ENCODE measurements at places on chromosomes 13 and 19.

GRCh38 chr13:110593430-110594130 lies 21.8 kb upstream of the NAXD start:
- DNase-seq: no peak

- no peak for DNase-seq
These were observed 4.1 kb upstream of the RPS9 start for GRCh38 chr19:54196536-54196935.

GRCh38 chr19:13117176-13117771 lies 734 bp upstream of the TRMT1 start:
- DNase-seq: no peak

GRCh38 chr13:37905736-37906135 lies 36.2 kb upstream of the TRPC4 start:
- no peak for DNase-seq

DNA sequence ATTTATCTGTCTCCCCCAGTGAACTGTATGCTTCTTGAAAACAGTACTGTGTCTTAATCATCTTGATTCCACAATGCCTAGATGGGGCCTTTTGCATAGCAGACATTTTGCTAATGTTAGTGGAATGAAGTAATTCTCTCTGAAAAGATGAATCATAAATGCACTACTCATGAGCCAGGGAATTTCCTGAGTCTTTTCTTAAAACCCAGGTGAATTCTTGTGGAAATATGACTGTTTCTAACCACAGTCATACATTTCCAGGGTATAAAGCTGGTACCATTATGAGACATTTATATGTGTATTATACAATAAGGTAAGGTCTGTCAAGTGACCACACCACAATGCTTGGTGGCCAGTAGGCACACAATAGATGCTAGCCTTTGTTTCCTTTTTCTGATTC lies 5.5 kb upstream of the KCTD4 start:
- DNase-seq: peak; percentile 78

DNA sequence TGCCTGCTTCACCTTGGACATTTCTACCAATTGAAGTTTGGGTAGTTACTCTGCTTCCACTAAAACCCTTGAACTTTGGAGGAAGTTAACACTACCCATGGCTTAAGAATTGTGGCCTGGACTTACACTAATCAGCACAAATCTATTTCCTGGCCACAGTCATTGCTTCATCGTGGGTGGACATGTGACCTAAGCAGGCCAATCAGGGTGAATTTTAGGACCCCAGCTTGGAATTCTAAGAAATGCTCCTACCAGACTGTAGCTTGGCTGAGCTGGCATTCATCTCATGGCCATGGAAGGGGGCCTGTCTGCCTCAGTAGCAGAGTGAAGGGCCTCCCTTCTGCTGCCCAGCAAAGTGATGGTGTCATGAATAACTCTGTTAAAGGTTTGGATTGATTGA lies 58.3 kb upstream of the SLC15A1 start:
- DNase-seq: no peak

DNA sequence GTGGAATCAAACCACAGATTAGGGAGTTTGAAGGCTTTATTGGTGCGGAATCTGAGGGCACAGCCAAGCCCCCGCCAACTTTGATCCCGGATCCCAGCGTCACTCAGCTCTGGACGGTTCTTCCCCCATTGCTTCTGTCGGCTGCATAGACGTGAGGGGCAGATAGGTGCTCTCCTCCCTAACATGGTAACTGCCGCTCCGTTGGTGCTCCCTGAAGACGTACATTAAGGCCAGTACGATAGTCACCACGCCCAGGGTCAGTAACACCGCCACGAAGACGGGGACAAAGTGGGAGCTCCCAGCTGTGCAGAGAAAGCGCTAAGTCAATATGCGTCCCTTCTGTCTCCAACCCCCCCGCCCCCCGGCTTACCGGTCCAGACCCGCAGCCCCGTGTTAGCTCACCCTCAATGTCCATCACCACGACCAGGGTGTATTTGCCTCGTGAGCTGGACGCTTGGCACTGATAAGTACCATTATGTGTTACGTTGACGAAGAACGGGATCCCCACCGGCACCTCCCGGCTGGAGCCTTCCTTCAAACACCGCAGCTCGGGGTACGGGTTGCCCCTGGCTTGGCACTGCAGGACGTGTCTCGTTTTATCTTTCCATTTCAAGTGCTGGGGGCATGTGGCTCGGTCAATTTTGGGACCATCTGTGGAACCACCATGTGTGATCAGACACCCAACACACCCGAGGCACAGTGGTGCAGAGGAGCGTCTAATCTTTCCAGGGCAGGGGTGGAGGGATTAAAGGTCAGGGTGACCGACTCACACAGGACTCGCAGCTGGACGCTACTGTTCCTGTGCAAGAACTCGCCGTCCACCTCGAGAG lies 644 bp upstream of the RAVER1 start:
- DNase-seq: no peak

GRCh38 chr13:48908381-48909055 lies 67.2 kb upstream of the FNDC3A start:
- DNase-seq: no peak

- no peak for DNase-seq
These were observed 48.0 kb upstream of the ADGRE5 start for GRCh38 chr19:14333101-14333871.

GRCh38 chr13:52830946-52831345 lies 17.5 kb downstream of the PCDH8 start:
- no peak for DNase-seq

DNA sequence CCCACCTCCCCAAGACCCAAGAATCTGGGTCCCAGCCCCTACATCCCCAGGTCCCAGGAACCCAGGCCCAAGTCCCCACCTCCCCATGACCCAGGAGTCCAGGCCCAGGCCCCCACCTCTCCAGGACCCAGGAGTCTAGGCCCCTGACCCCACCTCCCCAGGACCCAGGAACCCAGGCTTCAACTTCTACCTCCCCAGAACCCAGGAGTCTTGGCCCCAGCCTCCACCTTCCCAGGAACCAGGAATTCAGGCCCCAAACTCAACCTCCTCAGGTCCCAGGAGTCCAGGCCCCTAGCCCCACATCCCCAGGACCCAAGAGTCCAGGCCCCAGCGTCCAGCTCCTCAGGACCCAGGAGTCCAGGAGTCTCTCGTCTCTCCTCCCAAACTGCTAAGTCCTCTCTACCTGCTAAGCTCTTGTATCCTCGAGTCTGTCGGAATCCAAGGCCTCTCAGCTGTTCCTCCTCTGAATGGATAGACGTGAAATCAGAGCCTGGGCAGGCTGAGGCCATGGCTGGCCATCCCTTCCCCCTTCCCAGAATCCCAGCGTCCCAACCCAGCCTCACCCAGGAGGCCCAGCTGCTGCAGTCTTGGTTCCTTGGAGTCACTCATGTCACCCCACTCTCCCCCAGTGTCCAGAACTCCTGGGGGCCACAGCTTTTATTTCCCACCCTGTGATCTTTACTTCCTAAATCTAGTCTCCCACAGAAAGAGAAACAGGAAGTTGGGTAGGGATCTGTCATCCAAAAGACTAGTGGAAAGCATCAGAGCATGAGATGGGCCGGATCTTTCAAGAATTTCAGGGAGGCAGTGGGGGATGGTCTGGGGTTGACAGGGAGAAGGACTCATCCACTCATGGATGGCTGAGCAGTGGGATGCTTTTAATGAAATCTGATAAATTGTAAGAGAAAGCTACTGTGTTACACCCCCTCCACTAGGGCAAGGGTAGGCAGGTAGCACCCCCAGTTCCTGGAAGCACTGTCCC lies at the start of gene CD209:
Gene CD209 (minus strand): TSS at position 632 of the 982 bp plus-strand sequence. CDS start 23 bp downstream, at position 609.
- DNase-seq: no peak

- no peak for DNase-seq
These were observed 8.8 kb downstream of the GIPR start for GRCh38 chr19:45676851-45677263.

DNA sequence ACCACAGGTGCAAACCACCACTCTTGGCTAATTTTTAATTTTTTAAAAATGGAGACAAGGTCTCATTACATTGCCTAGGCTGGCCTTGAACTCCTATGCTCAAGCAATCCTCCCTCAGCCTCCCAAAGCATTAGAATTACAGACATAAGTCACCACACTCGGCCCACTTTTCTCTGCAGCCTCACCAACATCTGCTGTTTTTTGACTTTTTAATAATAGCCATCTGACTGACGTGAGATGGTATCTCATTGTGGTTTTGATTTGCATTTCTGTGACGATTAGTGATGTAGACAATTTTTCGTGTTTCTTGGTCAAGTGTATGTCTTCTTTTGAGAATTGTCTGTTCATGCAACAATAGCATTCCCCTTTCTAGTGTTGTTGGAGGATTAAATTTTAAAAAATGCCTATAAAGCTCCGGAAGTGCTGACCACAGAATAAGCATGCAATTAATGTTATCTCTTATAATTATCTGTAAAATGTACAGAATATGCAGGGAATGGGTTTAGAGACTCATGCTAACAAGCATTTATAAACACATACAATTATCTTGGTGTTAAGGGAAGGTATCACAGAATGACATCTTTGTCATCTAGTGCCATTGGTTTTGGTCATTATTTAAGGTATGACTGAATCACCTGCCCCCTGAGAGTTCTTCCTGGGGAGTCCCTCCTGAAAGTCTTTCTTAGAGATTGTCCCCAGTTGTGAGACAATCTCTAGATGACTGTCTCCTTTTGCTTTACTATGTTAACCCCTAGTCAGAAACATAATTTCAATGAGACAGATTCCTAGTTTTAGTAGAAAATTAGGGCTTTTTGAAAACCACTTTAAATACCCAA lies 118.5 kb upstream of the SERTM1 start:
- no peak for DNase-seq

- DNase-seq: no peak
These were observed 988 bp downstream of the LRRC4B start for GRCh38 chr19:50567052-50567841.

- no peak for DNase-seq
These were observed 85.1 kb downstream of the KATNAL1 start for GRCh38 chr13:30222254-30222653.

DNA sequence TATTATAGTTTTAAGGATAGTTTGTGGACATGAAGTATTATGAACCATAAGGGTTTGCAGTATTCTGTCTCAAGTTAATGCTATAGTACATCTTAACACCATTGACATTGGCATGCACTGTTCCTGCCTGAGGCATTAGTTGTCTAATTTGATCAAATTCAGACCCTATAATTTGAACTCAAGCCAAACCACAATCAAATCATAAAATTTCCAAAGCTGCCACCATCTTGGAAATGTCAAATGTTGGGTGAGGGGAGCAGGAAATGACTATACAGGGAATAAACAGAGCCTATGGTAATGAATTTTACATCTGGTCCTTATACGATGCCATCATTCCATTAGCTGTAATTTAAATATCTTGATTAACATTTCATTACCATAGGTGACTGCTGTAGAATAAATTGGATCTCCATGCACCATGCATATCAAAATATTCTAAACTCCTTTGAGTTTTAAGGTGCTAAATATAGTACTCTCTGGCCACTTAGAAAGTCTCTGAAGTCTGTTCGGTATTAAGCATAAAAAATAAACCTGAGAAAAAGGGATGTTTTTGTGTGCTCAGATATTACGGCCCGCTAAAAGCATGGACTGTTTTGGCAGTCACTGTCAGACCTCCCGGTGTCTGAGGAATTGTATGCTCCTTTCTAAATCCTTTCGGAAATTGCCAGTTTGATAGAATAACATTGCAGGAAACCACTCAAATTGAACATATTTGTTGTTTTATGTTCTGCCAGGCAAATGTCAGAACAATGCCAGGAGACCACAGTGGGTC lies 257.7 kb downstream of the SPRY2 start:
- no peak for DNase-seq

DNA sequence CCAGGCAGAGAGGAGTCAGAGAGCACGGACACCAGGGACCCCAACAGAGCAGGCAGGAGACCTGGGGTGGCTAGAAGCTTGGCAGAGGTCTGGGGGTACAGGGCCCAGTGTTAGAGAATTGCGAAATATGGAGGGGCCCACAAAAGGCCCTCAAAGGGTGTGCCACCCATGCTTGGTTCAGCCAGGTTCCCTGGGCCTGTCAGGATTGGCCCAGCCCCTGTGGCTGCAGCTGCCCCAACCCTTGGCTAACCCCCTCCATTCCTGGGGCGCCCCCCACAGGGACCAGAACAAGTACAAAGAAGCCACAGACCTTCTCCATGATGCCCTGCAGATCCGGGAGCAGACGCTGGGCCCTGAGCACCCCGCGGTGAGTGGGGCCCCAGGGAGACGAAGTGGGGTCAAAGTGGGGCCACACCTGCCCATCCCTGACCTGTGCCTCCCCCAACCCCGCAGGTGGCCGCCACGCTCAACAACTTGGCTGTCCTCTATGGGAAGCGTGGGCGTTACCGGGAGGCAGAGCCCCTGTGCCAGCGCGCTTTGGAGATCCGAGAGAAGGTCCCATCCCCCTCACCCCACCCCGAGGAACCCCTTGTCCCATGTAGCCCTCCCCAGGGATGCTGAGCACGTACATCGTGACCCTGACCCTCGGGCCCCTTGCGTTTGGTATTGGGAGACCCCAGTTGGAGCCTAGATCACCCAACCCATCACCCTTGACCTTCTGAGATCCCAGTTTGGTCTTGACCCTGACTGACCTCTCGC lies 8.0 kb downstream of the KLC3 start:
- no peak for DNase-seq

DNA sequence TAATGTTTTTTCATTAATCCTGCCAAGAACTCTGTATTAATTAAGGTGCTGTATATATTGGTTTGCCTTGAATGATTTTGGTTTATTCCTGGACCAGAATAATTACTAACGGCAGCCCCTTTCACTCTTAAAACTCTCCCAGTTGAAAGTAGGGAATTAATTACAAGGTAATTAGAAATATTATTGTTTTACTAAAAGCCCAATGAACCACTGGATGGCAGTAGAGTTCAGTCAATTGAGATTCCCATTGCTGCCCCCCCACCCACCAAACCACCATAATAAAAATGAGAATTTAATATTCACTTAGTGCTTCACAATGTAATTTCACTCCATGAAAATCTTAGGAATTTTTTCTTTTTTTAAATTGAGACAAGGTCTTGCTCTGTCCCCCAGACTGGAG lies 13.7 kb downstream of the WBP4 start:
- no peak for DNase-seq

DNA sequence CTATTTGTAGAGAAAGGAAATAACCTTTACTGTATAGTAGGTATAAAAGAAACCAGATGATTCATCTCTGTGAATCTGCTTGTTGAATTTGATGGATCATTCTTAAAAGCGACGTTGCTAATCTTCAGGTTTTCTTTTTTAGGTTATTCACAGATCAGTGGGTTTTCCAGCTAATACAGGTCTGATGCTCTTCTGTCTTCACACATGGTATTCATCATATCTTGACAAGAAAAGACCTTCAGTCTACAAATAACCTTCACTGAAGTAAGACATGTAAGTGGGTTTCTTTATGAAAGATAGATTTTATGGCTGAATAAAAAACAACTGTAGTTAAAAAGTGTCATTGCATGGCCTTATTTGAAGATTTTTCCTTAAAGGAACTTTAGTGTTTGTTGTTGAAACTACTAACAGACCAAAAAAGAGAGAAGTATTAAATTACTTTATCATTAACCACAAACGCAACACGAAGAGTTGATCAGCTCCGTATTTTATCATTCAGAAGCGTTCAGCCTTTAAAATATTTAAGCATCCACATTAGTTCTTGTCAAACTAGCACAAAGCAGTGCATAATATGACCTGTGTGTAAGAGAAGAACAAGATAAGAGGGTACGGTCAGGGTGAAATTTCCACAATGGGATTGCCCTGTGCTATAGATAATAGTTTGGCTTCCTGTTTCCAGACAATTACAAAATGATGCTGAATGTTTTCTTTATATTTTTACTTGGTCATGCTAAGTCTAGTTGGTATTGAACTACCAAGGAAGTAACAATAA lies 299.5 kb downstream of the MZT1 start:
- DNase-seq: no peak

Data from Panc1 (cell line).